Activated naive CD4-positive, alpha-beta T cell treated with anti-CD3 and anti-CD28 coated beads, Interleukin-2, amount 10 ng/mL, durations not matched to agents 7 days and 5 days (primary cell): ENCODE measurements at places on chromosomes 6 and 20.
A peak's percentile ranks its signal among the peaks of the same experiment; 100 is the strongest.

DNA sequence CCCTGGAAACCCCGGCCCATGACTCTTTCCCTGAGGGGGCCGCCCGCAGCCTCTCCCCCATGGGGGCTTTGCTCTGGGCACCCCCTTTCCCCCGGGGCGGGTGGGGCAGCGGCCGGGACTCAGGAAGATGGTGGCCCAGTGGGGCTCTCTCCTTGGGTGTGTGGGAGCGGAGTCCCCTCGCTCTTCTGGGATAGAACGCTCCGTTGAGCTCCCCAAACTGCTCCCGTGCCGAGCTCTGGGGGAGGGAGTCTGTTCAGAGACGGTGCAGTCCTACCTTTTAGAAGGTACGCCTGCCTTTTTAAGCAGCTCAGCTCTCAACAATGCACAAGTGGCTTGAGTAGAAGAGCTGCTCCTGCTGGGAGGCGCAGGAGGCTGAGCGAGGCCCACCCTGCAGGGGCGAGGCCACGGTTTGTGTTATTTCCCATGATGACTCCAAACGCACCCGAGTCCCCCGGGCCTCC lies 21.7 kb upstream of the BHLHE23 start:
- DNase-seq = no peak

DNA sequence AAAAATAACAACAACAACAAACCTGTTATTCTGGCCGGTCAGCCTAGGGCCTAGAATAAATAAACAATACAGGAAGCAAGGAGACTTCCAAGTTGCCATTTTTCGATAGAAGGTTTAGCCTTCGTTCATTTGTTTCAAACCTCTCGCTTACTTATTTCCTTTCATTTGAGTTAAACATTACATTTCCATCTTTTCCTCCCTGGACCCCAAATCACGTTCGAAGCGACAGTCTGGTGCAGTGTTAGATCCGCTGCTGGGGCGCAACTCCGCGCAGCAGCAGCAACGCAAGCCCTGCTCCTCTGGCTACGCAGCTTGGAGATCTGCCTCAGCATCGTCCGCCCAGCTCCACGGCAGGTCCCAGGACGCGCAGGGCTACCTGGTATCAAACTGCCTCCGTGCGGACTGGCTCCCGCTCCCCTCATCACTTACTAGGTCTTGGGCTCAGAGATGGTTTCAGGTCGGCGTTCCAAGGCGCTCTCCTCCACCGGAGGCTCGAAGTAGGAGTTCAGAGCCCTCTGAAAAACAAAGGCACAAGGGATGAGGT lies 530 bp downstream of the TDP2 start:
- peak; percentile 67 for DNase-seq

GRCh38 chr6:91879386-91879995 lies 1292.6 kb upstream of the MAP3K7 start:
- no peak for DNase-seq

DNA sequence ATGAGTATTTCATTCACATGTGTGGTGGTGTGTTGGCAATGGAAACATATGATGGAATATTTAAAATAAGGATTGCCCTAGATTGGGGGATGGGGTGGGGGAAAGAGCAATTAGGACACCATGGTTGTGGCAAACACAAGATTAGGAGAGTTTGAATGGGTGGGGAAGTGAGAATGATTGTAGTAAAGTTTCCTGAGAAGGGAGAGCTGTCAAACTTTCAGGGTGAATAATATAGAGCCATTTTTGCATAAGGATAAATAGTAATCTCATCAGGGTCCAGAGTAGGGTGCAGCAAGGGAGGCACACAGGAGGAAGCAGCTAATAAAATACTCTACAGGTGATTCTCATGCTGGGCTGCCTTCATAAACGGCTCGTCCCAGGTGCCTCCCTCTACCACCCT lies 294.9 kb upstream of the MARCKS start:
- DNase-seq = no peak

GRCh38 chr6:56962441-56962840 lies 7.5 kb downstream of the BEND6 start:
- no peak for DNase-seq

GRCh38 chr6:143264986-143265764 lies 185.3 kb downstream of the ADAT2 start:
- no peak for DNase-seq

- peak; percentile 88 for DNase-seq
These were observed 113.5 kb upstream of the BTN3A2 start for GRCh38 chr6:26251354-26252076.

GRCh38 chr6:79469376-79470246 lies 67.6 kb downstream of the LCA5 start:
- DNase-seq = no peak

DNA sequence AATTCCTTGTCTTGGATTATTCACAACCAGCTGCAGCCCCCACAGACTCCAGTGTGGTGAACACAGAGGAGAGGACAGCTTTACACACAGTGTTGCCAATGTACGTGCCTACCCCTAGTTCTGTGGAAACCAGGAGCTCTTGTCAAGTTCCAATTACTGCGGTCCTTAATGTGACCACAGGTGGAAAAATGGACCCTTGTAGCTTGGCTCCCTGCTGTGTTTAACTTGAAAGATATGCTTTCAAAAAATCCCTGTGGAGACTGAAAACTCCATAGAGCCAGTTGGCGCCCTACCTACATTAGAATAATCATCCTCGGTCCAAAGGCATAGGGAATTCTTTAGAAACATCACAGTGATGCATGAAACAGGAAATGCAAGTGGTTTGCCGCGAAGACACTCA lies 118.3 kb upstream of the SLC22A23 start:
- DNase-seq = no peak

- no peak for DNase-seq
These were observed 25.8 kb upstream of the SLC9A8 start for GRCh38 chr20:49786668-49787370.

DNA sequence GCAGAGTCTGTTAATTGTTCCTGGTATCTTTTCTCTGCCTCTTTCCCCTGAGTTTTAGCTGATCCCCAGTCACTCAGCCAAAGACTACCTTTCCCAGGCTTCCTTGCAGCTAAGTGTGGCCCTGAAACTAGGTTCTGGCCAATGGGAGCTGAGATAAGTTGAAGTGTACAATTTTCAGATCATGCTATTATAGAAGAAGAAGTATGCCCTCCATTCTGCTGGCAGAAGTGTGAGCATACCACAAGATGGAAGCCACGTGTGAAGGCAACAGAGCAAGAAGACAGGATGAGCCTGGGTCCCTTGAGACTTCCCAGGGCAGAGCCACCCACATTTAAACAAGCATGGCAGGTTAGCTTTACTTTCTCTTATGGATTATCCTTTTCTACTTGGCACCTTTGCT lies 273.2 kb downstream of the HIVEP2 start:
- no peak for DNase-seq

DNA sequence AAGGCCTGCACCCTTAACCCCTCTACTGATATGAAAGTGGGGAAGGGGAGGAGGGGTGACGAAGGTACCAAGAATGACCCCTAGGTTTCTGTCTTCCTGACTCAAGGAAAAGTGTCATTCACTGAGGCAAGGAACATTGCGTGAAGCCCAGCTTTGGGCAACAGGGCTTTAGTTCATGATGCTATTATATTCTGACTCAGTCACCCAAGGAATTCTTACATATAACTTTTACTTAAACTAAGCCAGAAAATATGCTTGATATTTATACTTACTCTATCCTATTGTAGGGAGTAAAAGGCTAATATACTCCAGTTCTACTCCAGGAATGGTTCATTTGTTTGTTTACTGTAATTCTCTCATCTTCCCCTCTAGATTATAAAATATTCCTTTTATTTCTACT lies 60.5 kb downstream of the DOP1A start:
- no peak for DNase-seq

- no peak for DNase-seq
These were observed 545.8 kb downstream of the MMUT start for GRCh38 chr6:48917233-48917632.

GRCh38 chr6:75205776-75206575 lies at the start of gene COL12A1:
TSS of gene COL12A1 (minus strand) at chr6:75206053. CDS start at chr6:75202792, 3,261 bp downstream.
- DNase-seq = peak; percentile 25

- DNase-seq = no peak
These were observed 21.0 kb upstream of the RNF217 start for GRCh38 chr6:124941259-124941658.

DNA sequence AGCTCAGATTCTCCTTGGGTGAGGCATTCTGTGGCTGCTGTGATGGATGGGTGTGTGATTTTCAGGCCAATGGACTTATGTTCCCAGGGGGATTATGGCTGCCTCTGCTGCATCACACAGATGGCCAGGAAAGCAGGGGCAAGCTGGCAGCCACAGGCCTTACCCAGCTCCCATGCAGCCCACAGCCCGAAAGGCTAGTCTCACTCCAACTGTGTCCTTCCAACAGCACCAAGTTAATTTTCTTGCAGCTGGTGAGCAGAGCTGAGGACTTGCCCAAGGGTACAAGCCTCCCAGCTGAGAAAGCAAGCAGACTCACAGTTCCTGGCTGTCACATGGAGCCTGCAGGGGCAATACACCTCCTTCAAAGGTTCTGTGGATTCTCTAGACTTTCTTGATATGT lies 155.2 kb upstream of the KHDRBS2 start:
- no peak for DNase-seq

- DNase-seq = no peak
These were observed 76.5 kb downstream of the STMND1 start for GRCh38 chr6:17178326-17178725.

DNA sequence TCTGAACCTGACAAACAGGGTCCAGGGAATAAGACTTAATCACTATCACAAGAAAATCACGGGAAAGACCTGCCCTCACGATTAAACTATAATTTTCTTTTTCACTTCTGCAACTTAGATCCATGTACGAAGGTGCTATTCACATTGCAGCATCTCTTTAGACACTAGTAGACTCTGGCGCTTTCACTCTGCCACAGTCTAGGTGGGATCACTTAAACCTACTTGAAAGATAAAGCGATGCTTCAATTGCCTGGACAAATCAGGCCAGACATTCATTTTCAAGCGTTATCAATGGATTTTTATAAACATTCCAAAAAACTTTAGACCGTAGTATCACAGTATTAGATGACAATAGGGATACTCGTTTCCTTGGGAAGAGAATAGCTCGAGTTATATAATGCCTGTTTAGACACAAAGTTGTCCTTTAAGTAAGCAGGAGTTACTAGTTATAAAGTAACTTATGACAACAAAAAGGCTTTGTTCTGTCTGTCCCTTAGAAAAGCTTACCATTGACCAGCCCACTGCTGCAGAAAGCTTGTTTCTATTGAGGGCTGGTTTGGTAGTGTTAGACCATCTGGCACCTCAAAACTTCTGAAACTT lies 367.3 kb downstream of the UTRN start:
- DNase-seq = no peak

DNA sequence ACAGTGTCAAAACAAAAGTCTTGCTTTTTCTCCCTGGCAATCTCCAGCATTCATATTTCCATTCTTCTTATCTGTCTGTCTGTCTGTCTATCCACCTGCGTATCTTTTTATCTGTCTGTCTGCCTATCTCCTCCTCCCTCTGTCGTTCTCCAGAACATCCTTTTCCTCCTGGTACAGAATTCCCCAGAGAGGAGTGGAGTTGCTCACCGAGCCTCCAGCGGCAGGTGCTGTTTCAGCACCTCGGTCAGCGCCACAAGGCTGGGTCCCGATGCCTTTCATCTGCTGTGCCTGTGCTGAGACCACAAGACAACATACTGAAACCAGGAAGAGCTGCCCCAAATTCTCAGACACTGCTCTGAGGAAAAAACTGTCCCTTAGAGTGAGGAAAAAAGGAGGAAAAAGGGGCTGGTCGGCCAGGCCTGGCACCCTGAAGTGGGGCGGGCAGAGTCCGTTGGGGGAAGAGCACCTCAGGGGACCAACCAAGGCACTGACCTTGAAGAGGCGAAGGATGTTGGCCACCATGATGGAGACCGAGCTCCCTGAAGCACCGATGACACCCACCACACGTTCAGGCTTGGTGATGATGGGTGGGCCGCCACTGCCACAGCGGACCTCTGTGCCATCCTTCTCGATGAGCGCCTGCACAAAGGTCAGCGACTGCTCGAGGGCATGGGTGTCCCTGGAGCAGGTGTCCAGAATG lies 13.3 kb downstream of the GRM4 start:
- DNase-seq = peak; percentile 76

- no peak for DNase-seq
These were observed 222.5 kb downstream of the FRK start for GRCh38 chr6:115838216-115838615.

DNA sequence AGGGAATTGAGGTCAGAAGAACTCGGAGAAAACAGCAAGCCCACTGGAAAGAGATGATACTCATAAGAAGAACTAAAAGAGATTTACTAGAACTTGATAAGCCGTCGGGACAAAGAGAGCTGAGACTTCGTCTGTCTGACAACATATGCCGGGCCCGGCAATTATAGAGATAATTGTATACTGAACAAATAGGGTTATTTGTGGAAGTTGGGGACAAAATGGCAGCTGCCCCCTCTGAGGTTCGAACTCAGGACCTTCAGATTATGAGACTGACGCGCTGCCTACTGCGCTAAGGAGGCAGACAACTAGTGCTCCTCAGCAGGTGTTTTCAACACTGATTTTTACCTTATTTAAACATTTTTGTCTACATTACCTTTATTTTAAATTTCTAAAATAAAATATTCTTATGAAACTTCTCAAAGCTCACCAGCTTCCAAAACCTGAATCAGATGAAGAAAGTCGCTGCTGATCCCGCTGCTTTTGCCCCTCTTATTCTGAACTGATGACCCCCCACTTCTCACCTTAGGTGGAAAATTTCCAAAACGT lies 29.3 kb upstream of the TRIM27 start:
- DNase-seq = peak; percentile 46

GRCh38 chr6:64497634-64498033 lies 862.0 kb downstream of the PHF3 start:
- DNase-seq = no peak

DNA sequence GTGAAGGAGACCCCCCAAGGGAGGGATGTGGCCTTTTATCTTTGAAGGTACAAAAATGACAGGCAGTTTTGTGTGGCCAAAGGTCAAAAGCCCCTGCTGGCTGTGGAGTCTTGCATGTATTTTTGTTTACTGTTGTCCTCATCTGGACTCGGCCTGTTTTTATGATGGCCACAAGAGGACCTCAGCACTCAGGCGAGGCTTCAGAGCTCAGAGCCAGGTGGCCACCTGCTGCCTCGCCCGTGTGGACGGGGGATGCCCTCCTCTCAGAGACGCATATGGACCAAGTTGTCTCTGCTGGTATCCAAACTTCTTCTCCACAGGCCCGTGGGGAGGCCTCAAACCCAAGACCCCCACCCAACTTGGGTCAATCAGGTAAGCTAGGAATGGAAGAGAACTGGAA lies 118.2 kb downstream of the DACT2 start:
- no peak for DNase-seq

DNA sequence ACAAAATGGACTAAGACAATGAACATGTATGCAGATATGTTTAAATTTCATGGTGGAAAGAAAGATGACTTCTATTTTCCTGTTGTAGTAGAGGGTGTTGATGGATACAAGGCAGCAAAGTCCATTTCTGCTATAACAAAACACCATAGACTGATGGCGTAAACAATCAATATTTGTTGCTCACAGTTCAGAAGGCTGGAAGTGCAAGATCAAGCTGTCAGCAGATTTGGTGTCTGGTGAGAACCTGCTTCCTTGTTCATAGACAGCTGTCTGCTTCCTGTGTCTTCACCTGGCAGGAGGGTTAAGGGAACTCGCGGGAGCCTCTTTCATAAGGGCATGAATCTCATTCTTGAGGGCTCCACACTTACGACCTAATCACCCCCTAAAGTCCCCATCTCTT lies 83.0 kb upstream of the ELOVL5 start:
- DNase-seq = no peak

- DNase-seq = peak; percentile 76
These were observed at the start of gene KCNG1 for GRCh38 chr20:51022803-51023616. TSS of gene KCNG1 (minus strand) at chr20:51023107. CDS start at chr20:51010338, 12,769 bp downstream.

- DNase-seq = no peak
These were observed 20.4 kb downstream of the EPB41L2 start for GRCh38 chr6:131042664-131043063.

GRCh38 chr20:273884-274283 lies 16.4 kb downstream of the DEFB132 start:
- DNase-seq = no peak
